Stimulated activated CD8-positive, alpha-beta memory T cell treated with anti-CD3 and anti-CD28 coated beads, Interleukin-4, amount 100 ng/mL, for 24 hours (primary cell): ENCODE measurements at places on chromosomes 6 and 20.

DNA sequence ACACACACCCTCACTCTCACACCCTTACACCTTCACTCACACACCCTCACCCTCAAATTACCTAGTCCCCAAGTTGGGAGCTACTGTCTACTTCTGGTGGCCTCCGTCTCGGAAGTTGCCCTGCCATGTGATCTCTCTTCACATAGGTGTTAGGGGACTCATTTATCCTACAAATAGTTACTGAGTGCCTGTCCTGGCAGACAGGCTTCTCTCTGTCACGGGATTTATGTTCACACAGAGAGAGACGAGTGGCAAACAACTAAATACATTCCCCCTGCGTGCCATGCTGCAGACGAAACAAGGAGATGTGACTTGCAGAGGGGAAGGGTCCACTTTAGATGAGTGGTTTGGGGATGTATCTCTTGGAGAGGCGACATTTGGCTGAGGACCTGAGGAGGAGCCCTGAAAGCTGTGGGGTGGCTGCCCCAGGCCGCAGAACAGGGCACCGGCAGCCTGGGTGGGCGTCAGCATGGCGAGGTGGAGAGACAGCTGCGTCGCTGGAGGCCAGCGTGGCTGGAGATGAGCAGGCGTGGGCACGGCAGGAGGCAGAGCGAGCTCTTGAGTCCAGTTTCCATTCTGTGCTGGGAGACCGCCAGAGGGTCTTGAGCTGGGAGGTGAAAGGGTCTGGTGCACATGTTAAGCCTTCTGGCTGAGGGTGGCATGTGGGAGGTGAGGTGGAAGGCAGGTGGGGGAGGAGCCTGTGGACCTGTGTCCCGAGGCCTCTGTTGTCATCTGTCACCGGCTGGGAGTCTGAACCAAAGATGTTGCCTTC, 17.2 kb downstream of the DYNLT1 start:
- no peak for DNase-seq

DNA sequence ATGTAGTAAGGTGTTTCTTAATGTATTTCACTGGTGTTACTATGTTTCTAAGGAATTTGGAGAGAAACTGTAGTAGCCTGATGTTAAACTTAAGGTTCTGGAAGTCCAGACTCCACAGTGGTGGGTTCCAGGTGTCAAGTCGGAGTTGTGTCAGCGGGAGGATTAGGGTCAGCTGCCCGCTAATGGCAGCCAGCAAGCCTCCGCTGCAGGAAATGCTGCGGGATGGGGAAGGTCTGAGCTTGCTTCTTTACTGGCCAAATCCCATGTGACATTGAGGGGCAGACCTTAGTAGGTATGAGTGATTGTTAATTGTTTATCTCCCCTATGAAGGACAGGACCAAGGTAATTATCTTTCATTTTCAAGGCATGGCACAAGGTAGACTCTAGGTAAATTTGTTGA, 3.7 kb upstream of the ARID1B start:
- no peak for DNase-seq

DNA sequence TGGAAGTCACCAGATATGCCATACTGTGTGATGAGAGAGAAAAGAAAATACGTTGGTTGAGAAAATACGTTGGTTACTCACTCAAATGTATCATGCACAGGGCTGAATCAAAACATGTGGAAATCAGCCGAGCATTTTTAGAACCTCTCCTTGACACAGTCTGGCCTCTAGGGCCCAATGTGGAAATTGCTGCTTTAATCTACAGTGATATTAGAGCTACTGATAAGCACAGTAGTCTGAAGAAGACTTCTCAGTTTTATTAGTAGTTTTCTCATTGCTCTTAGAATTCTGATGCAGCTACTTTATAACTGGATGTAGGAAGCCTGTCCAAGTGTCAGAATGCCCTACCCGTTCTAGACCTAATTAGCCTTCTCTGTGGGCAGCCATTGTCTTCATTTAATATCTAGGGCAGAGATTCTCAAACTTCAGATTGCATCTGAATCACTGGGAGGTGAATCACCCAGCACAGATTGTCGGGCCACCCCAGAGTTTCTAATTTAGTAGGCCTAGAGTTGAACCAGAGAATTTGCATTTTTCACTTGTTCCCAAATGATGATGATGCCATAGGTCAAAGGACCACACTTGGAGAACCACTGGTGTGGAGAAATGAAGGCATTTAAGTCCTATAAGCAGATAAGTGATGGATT, 229.1 kb downstream of the PLCB1 start:
- DNase-seq: no peak

DNA sequence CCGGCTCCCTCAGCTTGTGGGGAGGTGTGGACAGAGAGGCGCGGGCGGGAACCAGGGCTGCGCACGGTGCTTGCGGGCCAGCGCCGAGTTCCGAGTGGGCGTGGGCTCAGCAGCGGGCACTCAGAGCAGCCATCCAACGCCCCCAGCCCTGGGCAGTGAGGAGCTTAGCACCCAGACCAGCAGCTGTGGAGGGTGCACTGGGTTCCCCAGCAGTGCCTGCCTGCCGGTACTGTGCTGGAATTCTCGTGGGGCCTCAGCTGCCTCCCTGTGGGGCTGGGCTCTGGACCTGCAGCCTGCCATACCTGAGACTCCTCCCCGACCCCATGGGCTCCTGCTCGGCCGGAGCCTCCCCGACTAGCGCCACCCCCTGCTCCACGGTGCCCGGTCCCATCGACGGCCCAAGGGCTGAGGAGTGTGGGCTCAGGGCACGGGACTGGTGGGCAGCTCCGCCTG, 92.7 kb downstream of the MANEA start:
- DNase-seq: no peak

GRCh38 chr6:95959261-95959660, 56.5 kb upstream of the FUT9 start:
- no peak for DNase-seq

- peak; percentile 4 for DNase-seq
Observed at GRCh38 chr6:119856136-119856535, 506.6 kb upstream of the MAN1A1 start.

- no peak for DNase-seq
Observed at GRCh38 chr6:154197196-154197860, 158.3 kb downstream of the OPRM1 start.

DNA sequence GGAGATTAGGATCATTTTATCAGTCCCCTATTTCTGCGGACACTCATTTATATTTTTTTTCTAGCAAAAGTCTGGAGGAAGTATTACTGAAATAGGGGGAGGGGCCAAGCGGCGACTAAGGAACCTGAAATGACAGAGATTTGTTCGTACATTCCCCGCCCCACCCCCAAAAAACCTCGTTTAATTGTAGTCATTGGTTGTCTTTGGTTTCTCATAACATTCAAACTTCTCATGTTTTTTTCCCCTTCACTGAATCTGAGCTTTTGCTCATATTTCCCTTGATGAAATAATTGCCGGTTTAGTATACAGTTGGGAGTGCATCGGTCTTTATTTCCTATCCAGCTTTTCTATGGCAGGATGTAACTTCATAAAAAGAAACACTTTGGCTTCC, 768 bp upstream of the FYN start:
- DNase-seq: no peak

DNA sequence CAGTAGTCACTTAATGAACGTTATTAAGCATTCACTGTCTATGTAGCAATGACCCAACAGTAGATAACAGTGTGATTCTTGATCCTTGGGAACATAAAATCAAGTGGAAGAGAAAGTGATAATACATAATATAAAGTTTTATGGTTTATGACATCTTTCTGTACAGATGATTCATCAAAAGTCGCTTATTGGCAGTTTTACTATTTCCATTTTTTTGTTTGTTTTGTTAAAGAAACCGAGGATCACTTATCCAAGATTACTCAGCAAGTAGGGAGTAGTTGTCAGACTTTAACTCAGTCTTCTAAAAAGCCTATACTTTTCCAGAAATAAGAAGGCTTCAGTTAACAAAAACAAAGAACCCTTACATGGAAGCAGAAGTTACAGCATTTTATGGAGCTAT, 260.8 kb downstream of the ZFAND3 start:
- DNase-seq: no peak

DNA sequence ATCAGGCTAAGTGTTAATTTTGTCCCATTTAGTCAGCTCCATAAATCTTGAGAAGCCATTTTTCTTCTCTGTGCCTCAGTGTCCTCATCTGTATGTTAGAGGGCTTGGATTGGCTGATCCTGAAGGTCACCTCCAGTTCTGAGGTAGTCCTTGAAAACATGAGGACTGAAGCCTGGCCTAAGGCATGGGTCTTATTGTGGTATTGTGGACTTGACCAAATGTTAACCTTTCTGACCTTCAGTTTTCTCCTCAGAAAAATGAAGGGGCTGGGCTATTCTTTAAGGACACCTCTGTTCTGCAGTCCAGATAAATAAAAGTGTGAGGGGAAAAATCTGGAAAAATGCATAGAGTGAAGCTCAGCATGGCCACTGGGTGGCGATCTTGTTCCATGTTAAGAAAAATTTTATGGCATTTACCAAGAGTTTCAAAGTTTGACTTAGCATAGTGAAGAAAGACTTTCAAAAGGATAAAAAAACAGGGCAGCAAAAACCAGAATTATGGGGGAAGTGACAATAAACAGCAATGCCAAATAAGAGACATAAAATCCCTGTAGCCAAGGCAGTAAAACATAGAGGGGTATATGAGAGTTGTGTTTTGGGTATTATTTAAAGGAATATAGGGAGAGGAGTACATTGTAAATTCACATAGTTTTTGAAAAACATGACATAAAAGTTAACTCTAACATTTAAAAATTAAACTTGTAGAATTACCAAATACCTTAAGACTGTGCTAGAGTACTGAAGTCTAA, 13.2 kb upstream of the TFB1M start:
- DNase-seq: peak; percentile 35

DNA sequence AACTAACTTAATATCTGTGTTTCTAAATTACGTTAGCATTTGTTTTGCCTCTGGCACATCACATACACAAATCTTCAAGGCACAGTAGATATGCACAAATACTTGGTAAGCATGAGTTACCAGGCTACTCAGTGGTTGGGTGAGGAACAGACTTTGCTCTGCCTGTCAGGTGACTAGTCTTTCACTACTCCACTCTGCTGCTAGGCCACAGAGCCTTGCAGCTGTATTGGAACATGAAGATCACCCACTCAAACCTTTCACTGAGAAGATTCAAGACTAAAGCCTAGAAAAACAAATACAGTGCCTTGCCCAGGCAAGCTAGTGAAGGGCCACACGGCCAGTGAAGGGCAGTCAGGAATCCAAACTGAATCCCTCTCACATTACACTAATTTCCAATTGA, 47.0 kb downstream of the DTNBP1 start:
- no peak for DNase-seq

DNA sequence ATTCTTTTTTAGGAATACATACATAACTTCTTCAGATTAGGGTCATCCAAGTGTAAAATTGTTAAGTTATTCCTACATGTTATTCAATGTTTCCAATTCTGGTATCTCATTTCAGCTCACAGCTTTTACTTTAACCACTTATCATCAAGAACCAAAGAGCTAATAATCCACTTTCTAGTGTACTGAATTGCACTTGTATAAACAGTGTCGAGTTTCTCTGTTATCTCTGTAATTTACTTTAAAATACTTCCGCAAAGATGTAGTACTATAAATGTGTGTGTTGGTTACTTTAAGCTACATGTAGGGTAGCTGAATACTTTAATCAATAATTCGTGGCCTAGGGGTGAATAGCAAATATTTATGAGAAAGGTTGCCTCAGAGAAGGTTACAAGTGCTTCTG, 8.8 kb upstream of the GJA1 start:
- DNase-seq: no peak

- DNase-seq: no peak
Observed at GRCh38 chr6:169158691-169159090, 95.0 kb downstream of the THBS2 start.

DNA sequence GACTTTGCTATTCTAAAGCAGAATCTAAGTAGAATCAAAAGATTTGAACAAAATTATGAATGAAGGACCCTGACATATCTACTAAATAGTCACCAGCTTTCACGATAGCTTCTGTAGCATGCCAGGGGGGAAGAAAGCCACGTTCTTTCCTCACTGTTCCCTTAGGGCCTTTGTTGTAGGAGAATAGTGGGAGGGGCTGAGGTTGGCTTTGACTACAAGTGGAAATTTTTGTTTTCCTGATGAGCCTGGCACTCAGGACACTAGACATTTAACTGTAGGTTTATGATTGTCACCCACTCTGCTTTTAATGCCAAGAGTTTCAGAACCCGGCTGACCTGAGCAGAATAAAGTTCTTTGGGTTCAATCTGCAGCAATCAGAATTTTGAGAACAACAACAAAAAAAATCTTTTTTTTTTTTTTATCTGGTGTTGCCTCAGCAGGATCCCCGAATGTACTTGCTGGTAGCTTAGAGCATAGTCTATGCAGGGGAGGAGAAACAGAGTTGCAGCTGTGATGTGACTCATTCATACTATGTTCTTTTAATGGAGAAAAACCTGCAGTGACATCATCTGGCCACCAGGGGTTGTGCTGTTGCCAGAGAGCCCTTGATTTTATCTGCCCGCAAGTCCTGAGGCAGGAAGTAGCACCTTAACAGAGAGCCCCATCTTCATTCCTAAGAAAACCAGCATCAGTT, 38.5 kb downstream of the TPD52L1 start:
- peak; percentile 28 for DNase-seq

DNA sequence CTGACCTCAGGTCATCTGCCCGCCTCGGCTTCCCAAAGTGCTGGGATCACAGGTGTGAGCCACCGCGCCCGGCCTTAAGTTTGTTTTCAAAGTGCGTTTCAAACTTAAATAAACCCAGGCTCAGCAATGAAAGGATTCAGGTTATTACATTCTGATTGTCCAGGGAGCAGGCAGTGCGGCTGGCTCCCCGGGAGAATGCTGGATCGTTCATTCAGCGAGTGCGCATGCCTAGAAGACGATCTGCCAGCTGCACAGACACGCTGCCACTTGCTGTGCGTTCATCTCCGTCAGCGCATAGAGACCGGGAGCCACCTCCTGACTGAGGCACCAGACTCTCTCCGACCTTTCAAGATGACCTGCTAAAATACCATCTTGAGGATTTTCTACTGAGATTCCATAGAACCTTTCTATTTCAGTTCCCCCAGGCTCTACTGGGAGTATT, 163.9 kb upstream of the ZNF217 start:
- no peak for DNase-seq

GRCh38 chr6:30769088-30769852, 24.9 kb upstream of the IER3 start:
- DNase-seq: peak; percentile 75

- no peak for DNase-seq
Observed at GRCh38 chr6:118967239-118967638, 32.3 kb upstream of the MCM9 start.

- DNase-seq: no peak
Observed at GRCh38 chr6:146363838-146364607, 179.6 kb upstream of the RAB32 start.

- no peak for DNase-seq
Observed at GRCh38 chr6:111691345-111692225, 85.9 kb upstream of the TRAF3IP2 start.

- DNase-seq: no peak
Observed at GRCh38 chr6:39914239-39914638, 20.0 kb downstream of the MOCS1 start.

DNA sequence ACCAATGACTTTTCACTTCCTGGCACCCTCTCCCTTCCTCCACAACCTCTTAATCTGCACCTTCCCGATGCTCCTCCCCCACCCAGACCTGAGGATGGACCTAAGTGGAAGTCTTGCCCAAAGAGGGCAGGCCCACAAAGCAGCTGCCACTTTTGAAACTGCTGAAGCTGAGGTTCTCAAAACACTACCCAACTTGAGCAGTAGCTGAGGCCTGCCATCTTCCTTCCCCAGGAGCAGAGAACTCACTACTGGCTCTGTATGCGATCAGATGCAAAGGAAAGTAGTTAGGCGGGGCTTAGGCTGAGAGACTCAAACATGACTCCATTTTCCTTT, 1.5 kb downstream of the HM13 start:
- no peak for DNase-seq
